ENCODE measurements at places on chromosomes 2 and 18. TPM values are rescaled to one million over a fixed set of nuclear protein-coding genes. Genes with fewer than 3 reads are reported as not detected.
A peak's percentile ranks its signal among the peaks of the same experiment; 100 is the strongest.

DNA sequence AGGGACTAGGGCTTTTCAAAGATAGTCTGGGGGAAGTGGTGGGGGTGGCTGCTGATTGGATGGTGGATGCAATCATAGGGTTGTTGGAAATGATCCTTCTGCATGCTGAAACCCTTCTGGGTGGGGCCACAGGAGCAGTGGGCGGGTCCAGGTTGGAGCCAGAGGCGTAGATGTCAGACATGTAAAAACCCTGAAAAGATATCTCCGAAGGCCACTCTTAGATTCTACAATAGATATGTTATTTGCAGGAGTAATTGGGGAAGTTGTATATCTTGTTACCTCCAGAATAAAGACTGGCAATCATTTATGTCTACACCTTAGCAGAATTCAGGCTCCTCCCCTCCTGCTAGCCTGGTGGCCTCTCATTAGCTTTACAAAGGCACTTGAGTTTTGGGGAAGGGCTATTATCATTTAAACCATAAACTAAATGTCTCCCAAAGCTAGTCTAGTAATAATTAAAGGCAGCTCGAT, 8.2 kb upstream of the FAM98A start:
- no peak for DNase-seq

DNA sequence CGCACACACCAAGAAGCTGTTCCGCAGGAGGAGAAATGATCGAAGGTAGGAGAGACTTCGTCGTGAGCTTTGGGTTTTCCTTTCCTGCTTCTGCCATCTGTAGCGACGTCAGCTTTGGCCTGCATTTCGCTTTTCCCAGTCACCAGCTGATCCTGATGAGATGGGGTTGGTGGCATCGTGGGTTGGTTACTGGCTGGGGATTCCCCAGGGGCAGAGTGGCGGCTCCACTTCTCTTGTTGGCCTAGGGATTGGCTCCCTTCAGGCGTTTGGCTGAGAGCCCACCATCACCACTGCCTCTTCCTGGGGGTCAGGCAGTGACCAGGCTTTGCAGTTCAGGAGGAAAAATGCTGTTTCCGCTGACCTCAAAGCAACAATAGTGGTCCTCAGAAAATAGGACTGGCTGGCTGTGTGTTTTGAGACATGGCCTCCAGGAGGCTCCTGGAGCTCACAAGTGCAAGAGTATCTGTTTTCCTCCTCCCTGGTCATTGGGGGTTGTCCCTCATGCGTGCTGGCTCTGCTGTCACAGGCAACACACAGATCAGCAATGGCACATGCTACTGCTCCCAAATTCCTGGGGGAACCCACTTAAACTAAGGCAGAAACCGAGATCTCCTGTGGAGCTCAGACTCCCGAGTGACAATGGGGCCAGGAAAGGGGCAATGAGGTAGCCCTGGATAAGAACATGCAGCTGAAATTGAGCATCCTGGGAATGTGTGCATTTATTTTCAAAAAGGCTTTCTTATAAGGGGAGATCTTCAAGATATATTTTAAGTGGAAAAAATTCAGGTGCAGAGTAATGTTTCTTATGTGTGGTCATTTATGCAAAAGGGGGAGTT, 173.0 kb downstream of the CTIF start:
- DNase-seq = peak; percentile 42

DNA sequence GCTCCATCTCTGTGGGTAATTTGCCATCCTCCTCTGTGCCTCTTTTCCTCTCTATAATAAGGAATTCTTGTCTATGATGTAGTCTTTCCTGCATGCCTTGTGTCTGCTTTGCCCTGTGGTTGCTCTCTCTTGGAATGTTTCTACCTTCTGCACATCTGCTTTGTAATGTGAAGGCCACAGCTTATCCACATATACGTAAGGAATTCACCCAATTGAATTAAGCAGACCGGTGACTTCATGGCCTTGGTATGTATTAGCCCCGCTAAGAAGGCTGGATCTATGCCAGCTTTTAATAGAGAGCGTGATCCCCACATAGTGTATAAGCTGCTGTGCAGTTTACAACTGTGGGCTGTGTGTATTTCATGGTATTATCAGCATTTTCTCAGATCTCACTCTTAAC, 274.7 kb downstream of the RNF144A start:
- no peak for DNase-seq

The SNORC gene
- total RNA-seq = 1.7 TPM

DNA sequence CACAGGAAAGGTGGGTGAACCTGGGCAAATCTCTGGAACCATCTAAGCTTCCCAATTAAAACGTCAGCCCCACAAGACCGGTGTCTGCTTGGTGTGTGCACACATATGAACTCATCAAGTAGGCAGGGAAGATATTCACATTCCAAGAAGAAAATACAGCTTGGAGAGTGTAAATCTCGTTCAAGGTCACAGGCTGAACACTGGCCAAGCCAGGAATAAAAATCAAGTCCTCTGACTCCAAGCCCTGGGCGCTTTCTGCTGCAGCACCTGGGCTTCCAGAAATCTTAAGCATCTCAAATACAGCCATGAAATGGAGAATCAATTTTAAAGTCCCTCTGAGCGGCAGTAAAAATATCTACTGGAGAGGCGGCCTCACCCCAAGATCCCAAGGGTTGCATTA, 150.9 kb downstream of the TWIST2 start:
- DNase-seq = no peak

- no peak for DNase-seq
Observed at GRCh38 chr18:26719896-26720295, 145.6 kb downstream of the AQP4 start.

The B4GALT6 gene
- total RNA-seq = 1.9 TPM

DNA sequence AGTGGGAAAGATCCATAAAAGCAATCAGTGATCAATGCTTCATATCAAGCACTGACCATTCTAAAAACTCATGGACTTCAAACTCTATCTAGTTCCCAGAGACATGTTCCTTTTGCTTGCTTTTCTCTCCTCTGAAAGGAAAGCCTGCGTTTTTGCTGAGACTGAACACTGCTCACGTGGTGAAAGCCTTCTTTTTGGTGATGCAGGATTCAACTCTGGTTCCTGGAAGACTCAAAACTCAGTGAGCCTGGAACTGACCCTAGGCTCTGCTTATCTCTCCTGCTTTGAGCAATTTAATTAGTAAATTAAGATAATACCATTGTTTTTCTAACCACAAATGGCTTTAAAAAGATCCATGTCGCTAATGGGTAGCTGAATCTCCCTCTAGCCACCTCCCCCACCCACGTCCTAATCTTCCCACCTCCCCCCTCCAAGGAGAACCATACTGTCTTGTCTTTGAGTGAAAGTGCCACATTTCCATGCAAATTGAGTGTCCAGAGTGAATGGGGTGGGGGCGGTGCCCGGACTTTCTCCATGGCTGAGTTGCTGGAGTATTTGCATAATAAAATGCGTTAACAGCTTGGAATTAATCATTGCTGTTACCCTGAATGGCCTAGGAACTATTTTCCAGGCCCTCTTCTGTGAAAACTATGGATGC, 130.5 kb downstream of the BCL11A start:
- no peak for DNase-seq

- DNase-seq = peak; percentile 67
Observed at GRCh38 chr2:85990084-85990483, 101.3 kb upstream of the ST3GAL5 start.

GRCh38 chr2:213084261-213084660, 67.2 kb downstream of the IKZF2 start:
- no peak for DNase-seq

- DNase-seq = no peak
Observed at GRCh38 chr2:134463699-134464022, 209.8 kb downstream of the MGAT5 start.
